Right ventricle myocardium superior (tissue), 1 donor: ENCODE measurements at places on chromosomes 4 and X. TPM values are rescaled to one million over a fixed set of nuclear protein-coding genes. Genes with fewer than 3 reads are reported as not detected.

- no peak for DNase-seq
Observed at GRCh38 chr4:16000708-16001483, 37.9 kb upstream of the FGFBP2 start.

GRCh38 chr4:54659313-54659712 is 1.6 kb downstream of the KIT start:
- DNase-seq = no peak

DNA sequence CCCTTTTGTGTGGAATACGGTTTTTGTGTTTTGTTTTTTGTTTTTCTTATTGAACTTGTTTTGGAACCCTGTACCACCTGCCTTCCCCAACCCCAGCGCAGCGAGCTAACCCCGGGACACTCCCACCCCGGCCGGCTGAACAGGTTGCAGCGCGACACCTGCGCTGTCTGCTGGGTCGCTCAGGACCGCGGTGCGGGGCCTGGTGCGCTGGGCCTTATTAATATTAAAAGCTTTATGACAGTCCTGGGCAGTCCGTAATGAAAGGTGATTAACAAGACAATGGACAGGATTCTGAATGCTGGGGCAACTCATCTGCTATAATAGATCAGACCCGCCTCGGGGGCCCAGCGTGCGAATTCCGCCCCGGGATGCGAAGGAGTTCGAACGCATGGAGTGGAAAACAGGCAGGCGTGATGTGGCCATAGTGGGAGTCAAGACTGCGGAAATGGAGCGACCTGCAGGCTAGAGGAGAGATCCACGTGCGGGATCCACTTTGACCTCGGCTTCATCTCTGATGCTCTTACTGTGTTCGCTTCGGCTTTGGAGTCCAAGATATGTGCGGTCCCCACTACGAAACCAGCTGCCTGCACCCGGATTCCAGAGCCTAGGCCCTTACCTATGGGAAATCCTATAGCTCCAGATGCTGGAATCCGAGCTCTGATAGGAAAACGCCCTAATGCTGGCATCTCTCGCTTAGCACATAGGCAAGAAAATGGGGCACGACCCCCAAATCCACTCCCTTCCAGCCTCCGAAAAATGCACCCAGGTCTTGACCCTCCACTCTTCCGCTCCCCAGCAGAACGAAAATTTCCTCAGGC is 69.0 kb upstream of the TMEM33 start:
- no peak for DNase-seq

DNA sequence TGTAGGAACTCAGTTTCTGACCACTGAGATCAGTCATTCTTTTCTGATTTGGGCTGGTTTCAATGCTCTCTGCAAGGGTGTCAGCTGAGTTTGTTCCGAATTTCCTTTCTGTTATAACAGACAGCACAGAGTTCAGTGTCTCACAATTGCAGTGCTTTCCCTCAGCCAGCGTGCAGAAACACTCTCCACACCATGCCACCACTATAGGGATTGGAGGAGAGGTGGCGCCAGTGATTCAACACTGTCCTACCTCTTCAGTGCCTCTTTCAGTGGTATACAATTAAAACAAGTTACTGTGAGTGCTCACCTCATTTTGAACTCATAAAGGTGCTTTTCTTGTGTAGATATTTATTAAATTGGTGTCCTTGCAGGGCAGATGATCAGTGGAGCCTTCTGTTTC is 413.2 kb upstream of the CXorf51B start:
- DNase-seq = no peak

DNA sequence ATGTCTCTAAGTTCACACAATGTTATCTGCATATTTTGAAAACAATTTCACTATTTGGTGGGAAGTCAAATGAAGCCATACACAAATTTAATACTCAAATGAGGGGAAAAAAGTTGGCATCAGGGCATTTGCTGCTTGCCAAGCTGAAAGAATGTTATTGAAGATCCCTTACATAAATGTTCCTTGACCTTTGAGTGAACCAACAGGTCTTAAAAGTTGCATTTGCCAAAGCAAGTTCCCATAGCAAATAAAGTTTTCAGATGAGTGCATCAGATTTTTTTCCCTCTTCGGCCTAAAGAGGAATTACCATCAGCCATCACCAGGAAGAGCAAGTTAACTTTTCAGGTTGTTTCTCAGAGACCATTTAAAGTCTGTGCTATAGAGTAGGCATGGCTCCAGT is 115.9 kb downstream of the COX18 start:
- DNase-seq = no peak

- no peak for DNase-seq
Observed at GRCh38 chr4:167025670-167026069, 208.6 kb downstream of the SPOCK3 start.

GRCh38 chr4:168853770-168854169 is 156.3 kb downstream of the CBR4 start:
- no peak for DNase-seq

DNA sequence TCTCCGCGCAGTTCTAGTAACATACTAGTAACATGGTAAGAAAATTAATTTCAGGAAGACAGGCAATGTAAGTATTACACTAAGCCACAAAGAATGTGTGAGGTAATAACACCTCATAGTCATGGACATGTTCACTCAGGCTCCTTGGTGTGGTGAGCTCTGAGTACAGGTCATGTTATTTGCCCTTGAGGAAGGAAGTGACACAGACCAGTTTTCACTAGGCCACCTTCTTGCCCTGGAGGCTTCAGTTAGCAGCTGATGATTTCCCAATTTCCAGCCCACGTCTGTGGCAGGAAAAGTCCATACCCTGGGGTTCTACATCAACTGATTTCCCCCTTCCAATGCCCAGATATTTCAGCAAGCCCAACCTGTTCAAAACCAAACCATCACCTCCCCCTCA is 6.7 kb downstream of the APOO start:
- DNase-seq = no peak

GRCh38 chr4:69126024-69126423 is 29.8 kb downstream of the UGT2B7 start:
- DNase-seq = no peak

DNA sequence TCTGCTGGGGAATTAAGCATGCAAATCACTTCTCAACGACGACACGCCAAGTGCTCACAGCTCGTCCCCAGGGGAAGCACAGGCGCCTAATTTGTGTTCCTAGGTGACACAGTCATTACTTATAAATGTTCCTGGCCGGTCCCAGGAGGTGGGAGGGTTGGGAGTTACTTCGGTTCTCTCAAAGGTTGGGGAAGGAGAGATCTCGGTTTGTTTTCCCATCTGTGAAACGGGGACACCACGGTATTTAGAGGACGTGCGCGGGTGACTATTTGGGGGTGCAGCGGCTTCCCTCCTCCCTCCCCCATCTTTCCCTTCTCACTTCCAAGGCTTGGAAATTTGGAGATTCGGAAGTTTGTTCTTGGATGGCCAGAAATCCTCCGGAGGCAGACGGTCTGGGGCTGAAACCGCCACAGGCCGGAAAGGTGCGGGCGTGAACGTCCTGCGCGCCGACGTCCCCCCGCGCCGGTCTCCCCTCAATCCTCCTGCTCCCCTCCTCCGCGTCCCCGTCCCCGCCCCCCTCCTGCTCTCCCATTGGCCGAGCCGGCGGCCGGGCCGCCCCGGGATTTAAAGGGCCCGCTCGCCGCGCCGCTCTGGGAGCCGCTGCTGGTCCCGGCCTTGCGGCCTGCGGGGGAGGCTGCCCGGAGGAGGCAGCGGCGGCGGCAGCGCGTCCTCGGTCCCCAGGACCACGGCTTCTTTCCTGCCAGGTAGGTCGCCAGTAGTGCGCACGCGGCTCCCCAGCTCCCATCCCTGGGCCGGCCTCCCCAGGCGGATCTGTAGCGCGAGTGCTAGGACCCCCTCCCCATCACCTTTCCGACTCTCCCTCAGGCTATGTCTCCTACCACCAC is at the start of gene PORCN:
Gene PORCN, plus strand, starts transcription at position 593 of the 845 bp plus-strand sequence. CDS start 829 bp downstream, outside the sequence.
- peak; percentile 89 for DNase-seq

DNA sequence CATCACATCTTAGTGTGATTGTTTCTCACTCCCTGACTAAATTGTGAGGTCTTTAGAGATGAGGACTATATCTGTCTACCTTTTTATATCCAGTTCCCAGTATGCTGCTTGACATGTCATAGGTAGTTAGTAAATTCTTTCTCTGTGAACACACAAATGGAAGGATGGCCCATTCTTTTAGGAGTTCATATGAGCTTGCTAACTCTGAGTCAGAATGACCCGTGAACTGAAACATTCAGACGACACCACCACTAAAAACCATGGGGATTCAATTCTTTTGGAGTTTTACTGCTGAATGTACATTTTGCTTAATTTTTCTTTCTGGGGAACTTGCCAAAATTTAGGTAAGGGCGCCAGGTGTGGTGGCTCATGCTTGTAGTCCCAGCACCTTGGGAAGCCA is 13.9 kb downstream of the OFD1 start:
- no peak for DNase-seq

DNA sequence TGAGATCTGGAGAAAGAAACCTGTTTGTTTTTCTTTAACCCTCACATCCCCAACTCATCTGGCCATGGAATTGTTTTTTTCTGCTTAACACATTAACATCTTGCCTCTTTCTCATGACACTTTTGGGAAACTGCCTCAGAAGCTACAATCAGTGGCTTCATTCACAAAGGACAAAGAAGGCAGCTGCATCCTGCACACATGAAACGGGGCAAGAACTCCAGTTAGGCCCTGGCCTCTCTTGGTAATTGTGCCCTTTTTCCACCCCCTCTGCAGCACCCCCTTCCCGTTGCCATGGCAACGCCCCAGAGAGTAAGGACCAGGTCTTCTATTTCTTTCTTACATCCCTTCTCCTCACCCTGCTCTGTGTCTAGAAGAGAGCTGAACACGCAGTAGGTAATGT is 103.4 kb downstream of the PDGFRA start:
- no peak for DNase-seq

DNA sequence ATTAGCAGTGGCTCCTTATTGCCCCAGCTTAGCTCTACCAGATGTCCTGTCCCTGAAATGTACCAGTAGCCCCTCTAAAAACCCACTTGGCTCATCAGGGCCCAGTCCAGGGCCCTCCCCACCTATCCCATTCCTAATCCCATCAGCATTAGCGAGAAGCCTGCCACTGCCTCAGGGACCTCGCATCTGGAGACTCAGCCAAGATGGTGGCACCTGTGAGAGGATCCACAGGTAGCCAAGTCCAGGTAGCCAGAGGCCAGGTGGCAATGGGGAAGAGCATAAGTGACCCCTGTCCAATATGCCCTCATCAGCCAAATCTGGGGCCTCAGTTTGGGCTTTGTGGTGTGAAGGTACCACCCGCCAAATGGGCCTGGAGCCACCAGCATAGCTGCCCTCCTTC is 97.7 kb downstream of the MAMLD1 start:
- DNase-seq = no peak

- peak; percentile 43 for DNase-seq
Observed at GRCh38 chr4:2257361-2258081, 4.4 kb downstream of the MXD4 start.

DNA sequence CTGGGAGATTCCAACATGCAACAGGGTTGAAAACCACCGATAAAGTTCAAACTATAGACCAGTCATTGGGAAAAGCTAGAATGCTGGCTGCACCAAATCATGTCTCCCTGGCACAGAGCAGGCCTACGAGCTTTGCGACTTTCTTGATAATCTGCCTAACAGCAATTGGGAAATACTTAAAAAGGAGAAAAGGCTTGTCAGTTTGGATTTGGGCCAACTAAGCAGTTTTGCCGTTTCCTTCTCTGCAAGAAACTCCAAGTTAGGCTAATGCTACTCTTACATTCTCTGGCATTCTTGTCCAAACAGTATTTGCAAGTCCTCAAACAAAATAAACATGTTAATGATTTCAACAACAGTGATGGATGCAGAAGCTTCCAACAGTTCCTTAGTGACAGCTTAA is 87.9 kb downstream of the PDK3 start:
- no peak for DNase-seq

DNA sequence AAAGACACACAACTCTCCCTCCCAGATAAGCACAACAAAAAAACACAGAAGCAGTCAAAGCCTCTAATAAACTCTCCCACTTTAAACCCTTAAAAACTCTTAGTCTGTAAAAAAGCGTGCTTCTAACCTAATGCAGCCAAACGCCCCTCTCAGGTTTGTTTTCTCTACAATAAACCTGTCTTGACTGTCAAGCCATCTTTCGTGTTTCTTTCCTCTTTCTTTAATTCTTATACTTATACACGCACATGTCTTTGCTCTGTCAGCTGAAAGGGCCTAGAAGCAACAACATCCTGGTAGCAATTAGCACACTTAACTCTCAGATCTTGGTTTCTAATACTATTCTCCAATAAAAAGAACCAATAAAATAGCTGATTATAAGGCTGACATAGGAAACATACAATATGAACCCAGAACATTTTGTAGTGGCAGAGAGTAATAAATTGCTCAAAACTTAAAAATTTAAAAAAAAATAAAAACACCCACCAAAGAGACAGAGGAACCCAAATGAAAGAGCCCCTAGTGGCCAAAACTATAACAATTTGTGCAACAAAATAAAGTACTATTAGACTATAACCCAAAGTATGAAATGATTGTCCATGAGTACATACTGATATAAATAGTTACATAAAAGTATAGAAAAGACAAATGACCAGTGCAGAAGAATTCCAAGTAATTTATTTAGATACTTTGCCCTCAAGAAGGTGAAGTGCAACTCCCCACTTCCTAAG is 440.4 kb upstream of the ADGRL3 start:
- no peak for DNase-seq

- DNase-seq = no peak
Observed at GRCh38 chrX:108224727-108225621, 133.4 kb downstream of the ATG4A start.

GRCh38 chr4:65482410-65482809 is 187.9 kb downstream of the EPHA5 start:
- no peak for DNase-seq

DNA sequence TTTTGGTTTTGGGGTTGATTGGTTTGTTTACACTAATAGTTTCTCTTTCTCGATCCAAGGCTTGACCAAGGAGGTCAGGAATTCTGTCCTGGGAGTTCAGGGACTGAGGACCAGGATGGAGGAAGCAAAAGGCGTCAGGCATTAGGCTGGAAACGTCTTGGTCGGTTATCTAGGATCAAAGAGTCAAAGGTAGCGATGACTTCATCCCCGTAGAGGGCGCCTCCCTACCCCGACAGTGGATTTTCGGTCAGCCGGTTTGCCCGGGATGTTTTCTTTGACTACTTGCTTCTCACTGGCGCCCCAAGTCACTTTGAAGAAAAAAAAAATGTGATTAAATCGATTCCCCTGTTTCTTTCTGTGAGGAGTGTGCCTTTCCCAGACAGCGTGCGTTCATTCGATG is 980 bp upstream of the FHDC1 start:
- no peak for DNase-seq

DNA sequence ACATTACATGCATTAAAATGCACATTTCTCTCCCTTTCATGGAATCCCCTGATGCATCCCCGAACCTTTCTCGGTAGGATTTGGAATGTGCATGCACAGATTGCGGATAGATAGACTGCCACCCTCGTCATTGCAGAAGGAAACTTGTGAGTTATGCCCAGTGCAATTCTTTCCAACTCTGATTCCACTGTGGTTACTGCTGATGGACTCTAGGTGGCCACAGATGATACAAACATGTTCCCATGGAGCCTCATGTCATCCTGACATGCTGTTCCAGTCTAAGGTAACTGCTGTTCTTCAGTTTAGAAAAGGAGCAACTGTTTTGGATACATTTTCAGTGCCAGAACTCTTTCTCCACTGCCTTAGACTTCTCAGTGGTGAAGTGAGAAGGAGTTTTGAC is 9.1 kb upstream of the VCX3B start:
- no peak for DNase-seq

The GAGE12F gene
- not detected for total RNA-seq

The TRAM1L1 gene
- 0.56 TPM for total RNA-seq

The MSANTD1 gene
- total RNA-seq = 0.54 TPM

The EOLA2 gene
- total RNA-seq = 21.8 TPM
